ENCODE measurements at places on chromosomes 7 and 10. TPM values are rescaled to one million over a fixed set of nuclear protein-coding genes. Genes with fewer than 3 reads are reported as not detected.

The CLIP2 gene
- 11.7 TPM for total RNA-seq

The HECTD2 gene
- total RNA-seq = 2.7 TPM

The FBXO24 gene
- total RNA-seq = 0.51 TPM

The UNC5B gene
- 1.8 TPM for total RNA-seq

The VSTM2A gene
- not detected for total RNA-seq

The CBLL1 gene
- 32.4 TPM for total RNA-seq

The NXPH1 gene
- total RNA-seq = not detected

The LDB3 gene
- 0.07 TPM for total RNA-seq

The MBL2 gene
- total RNA-seq = not detected

The PGAM2 gene
- not detected for total RNA-seq

The RARRES2 gene
- not detected for total RNA-seq

The CCDC6 gene
- 27.8 TPM for total RNA-seq

The GPNMB gene
- 3.4 TPM for total RNA-seq

The SH2D4B gene
- total RNA-seq = 0.10 TPM

The ATG9B gene
- 0.42 TPM for total RNA-seq

The EDRF1 gene
- 17.0 TPM for total RNA-seq

The CRYGN gene
- total RNA-seq = not detected

The POMZP3 gene
- total RNA-seq = 24.6 TPM

The GBF1 gene
- total RNA-seq = 25.0 TPM

The CFAP58 gene
- total RNA-seq = 0.10 TPM

The GPR158 gene
- 0.07 TPM for total RNA-seq

The CFAP46 gene
- total RNA-seq = 1.5 TPM

The GJD4 gene
- total RNA-seq = not detected

The TLL2 gene
- total RNA-seq = 0.17 TPM

The ELOVL3 gene
- total RNA-seq = 0.28 TPM

The LRRC18 gene
- total RNA-seq = not detected
